GDM1 (cell line): ENCODE measurements at places on chromosomes 4 and X.

DNA sequence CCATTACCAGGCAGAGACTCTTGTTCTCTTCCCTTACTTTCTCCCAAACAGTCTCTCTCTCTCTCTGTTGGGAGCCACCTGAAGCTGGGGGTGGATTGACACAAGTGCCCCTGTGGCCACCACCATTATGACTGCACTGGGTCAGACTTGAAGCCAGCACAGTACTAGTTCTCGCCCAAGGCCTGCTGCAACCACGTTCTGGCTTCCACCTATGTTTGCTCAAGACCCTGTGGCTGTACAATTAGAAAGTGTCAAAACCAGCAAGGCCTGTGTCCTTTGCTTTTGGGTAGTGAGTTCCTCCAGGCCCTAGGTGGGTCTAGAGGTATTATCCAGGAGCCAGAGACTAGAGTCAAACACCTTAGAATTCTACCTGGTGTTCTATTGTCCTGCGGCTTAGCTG lies 31.0 kb downstream of the MAGED2 start:
- no peak for DNase-seq

DNA sequence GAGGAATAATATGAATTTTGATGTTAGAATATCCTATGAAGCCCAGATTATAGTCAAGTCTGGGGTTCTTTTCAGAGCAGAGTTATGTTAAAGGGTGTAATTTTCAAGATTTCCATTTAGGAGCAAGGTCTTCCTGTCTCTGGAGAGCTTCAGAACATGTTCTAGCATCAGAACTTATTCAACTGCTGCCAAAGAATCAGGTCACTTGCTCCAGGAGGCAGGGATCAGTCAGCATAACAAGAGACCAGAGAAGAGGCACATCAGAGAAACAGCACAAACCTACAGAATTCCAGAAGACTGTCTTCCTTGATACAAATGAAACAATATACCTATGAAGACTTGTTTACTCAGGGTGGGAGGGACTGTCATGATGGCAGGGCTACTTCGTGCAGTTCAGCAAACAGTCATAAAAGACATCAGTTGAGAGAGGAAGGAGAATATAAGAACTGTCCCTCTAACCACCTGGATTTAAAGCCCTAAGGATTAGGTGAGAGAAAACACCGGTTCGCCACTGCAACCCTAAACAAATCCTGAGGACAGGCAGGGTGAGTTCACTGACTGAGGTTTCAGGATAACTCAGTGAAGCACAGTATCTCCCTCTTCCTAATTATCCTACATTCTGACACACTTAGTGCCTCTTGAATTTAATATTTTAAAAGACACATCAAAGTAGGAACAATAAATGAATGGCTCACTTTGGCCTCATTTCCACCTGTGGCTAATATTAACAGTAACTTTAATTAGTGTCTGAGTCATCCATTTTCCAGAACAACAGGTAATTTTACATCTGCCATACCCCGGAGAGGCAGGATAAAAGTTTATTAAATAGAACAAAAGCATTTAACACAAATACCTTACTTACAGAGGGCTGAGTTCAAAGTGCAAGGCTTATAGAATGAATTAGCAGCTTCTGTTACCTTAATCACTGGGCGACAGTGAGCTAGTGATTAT lies 93.0 kb downstream of the HDAC8 start:
- no peak for DNase-seq

DNA sequence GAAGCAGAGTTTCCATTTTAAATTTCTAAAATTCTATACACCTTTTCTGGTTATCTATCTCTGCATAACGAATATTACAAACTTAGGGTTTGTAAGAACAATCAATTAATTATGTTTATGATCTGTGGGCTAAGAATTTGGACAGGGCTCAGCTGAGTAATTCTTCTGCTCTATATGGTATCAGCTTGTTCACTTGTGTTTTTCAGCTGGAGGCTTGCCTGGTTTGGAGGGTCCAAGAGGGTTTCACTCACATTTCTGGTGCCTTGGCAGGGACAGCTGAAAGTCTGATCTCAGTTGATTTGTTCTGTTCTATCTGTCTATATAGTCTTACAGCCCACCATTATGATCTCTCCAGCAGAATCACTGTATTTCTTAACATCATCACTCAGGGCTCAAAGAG lies 57.8 kb upstream of the ADGRA3 start:
- DNase-seq = no peak

DNA sequence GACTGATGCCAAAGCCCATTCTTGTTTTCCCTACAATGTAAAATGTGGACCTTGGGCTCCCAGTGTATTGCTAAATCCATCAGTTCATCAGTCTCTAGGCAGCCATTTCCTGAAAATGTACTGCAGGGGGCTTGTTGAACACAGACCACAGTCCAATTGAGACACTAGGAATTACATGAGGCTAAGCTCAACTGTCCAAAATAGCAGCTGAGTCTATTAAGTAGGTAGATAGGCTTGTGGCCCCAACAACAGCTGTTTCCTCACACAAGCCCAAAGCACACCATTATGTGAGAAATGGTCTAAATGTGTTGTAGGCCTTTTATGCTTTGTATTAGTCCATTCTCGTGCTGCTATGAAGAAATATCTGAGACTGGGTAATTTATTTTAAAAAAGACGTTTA lies 60.0 kb upstream of the PAK3 start:
- no peak for DNase-seq

- DNase-seq = no peak
These were observed 89.7 kb downstream of the MID1IP1 start for GRCh38 chrX:38890963-38891362.

GRCh38 chr4:154422152-154422551 lies 69.4 kb downstream of the DCHS2 start:
- no peak for DNase-seq

- no peak for DNase-seq
These were observed 737.5 kb upstream of the MAGEB2 start for GRCh38 chrX:29477878-29478277.

DNA sequence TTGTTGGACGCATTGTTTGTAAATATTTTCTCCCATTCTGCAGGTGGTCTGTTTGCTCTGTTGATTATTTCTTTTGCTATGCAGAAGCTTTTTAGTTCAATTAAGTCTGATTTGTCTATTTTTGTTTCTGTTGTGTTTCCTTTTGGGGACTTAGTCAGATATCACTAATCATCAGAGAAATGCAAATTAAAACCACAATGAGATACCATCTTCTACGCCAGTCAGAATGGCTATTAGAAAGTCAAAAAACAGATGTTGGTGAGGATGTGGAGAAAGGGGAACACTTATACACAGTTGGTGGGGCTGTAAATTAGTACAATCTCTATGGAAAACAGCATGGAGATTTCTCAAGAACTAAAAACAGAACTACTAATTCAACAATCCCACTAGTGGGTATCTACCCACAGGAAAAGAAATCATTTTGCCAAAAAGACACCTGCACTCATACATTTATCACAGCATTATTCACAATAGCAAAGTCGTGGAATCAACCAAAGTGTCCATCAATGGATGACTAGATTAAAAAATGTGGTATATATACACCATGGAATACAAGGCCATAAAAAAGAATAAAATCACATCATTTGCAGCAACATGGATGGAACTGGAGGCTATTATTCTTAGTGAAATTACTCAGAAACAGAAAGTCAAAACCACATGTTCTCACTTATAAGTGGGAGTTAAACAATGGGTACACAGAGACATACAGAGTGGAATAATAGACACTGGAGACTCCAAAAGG lies 8.1 kb downstream of the COQ2 start:
- DNase-seq = no peak

GRCh38 chr4:7124689-7125442 lies 57.0 kb upstream of the GRPEL1 start:
- no peak for DNase-seq

- DNase-seq = no peak
These were observed 492.3 kb downstream of the MAGEE1 start for GRCh38 chrX:76919761-76920160.

- DNase-seq = no peak
These were observed 55.2 kb downstream of the ELF4 start for GRCh38 chrX:130055103-130055502.

- DNase-seq = no peak
These were observed 14.4 kb downstream of the ASMT start for GRCh38 chrX:1629244-1629643.

DNA sequence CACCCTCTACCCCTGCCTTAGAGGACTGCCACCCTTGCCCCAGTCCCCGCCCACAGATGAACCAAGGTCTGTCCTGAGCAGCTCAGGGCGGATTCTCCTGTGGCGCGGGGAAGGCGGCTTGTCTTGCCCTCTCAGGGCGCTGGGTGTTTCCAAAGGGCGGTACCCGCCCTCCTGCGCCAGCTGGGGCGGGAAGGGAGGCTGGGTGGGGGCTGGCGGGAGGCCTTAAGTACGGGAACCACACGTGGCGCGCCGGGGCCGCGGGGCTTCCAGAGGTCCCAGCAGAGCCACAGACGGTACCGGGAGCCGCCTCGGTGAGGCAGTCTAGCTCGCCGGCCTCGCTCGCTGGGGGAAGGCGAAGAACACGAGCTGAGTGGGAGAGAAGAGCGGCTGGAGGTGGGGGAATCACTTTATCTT lies 361.1 kb downstream of the MID1IP1 start:
- no peak for DNase-seq

GRCh38 chr4:3465698-3466671 lies 2.9 kb downstream of the DOK7 start:
- no peak for DNase-seq

DNA sequence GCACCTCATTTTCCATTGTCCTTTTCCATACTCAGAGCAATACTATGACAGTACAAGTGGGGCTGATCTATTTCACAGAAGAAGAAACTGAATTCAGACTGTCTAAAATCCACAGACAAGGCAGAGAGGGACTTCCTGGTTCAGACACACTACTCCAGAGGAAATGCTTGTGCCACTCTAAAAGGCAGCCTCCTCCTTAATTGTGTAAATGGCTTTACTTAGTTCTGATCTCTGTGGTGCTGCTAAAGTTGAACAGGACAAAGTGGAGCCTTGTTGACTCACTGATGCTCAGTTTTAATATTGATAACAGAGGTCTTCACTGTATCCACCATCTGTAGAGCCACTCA lies 122.4 kb downstream of the KIT start:
- no peak for DNase-seq

- no peak for DNase-seq
These were observed 37.7 kb upstream of the TASL start for GRCh38 chrX:30615229-30615628.

DNA sequence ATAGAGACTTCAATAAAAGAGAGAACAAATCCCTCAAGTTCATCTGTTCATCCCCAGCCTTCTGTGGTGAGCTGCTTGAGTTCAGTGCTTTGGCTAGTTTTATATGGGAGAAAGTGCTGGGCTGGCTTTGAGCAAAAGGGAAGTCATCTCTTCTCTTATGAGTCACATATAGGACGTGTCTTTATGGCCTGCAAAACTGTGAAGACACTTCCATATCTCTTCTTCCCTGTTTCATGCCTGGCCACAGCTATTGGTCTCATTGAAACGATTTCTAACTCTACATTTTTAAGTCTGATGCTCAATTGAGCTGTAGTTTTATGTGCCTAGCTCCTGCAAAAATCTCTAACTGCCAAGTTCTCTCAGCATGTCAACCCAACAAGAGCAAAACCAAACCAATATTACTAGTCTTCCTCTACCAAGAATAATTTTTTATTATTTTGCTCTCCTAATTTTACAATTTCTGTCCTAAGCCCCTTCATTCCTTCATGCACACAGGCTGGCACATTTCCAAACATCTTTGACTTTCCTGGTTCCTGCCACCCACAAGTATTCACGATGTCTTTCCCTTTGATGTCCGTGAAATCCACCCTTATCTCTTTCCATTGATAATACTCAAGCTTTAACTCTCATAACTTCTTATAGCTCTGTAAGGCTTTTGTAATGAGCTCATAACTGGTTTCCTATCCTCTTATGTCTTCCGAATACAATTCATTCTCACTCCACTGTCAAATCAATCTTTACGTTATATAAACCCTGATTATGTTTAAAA lies 165.3 kb downstream of the BTC start:
- peak; percentile 49 for DNase-seq

DNA sequence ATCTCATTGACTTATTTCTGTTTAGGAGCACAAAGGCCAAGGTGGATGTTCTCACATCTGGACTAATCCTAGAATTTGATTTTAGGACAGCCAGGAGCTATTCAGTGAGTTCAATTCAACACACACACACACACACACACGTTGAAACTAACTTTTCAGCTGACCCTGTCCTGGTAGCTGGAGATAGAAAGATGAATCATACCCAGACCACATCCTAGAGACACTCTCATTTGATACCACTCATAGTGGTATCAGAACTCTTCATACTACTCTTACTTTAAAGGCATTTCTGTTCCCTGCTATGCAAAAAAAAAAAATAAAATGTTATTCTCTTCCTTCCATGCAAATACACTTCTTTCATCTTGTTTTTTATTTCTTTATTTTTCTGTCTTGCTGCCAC lies 36.7 kb downstream of the KLF8 start:
- no peak for DNase-seq

DNA sequence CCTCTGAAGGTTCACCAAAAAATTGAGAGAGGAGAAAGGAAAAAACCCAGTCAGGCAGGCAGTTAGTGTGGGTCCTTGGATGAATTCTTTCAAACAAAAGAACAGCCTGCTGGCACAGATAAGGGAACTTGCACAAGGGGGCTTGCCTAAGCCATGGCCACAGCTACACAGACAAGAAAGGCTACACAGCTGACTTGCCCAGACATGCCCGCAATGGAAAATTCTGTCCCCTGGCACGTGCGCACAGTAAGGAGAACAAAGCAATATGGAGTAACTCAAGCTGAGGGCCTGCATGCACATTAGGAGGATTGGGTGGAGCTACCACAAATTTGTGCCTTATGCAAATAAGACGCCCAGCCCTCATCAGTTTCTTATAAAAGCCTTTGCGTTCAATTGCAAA lies 512.5 kb upstream of the HTR2C start:
- DNase-seq = no peak

GRCh38 chr4:2388429-2389182 lies 29.8 kb downstream of the ZFYVE28 start:
- DNase-seq = no peak

DNA sequence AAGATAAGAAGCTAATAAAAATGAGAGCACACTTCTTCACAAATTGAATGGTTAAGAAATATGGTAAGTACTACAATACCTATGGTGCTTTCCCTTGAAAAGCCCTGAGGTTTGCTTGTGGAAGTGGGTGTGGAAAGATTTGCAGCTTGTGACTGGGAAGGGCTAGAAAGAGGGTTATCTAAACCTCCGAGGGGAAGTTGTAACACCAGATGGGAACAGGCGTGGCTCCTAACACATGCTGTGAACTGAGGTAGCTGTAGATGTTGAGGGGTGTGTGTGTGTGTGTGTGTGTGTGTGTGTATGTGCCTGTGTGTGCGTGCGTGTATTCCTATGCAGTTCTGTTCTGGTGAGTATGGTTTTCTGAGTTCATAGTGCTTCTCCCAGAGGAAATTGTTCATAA lies 21.5 kb downstream of the FRMPD4 start:
- DNase-seq = no peak

- DNase-seq = no peak
These were observed 280.0 kb downstream of the ANKRD50 start for GRCh38 chr4:124432500-124432899.

- no peak for DNase-seq
These were observed 226.2 kb downstream of the FSTL5 start for GRCh38 chr4:161937596-161937995.

GRCh38 chrX:154458954-154459778 lies 1.1 kb downstream of the PLXNA3 start:
- DNase-seq = no peak
